Activated naive CD4-positive, alpha-beta T cell treated with anti-CD3 and anti-CD28 coated beads, Interleukin-2, amount 10 ng/mL, durations not matched to agents 7 days and 5 days (primary cell): ENCODE measurements at places on chromosomes 3 and 15.

DNA sequence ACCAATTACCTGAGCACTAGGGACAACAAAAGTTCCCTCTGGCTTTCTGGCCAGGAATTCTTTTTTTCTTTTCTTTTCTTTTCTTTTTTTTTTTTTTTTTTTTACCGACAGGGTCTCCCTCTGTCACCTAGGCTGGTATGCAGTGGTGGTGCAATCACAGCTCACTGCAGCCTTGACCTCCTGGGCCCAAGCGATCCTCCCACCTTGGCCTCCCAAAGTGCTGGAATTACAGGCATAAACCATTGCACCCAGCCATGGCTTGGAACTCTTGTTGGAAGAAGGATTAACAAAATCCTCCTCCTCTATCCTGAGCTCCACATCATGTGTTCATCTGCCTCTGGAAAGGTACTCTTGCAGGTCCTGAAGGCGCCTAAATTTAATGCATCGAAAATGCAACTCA is 2.9 kb upstream of the LTF start:
- H3K27me3 ChIP-seq, result peaks cover 93% of the 10 kb centered on the region
- peaks cover 6% of the 10 kb centered on the region for H3K4me1 ChIP-seq
- no peak for DNase-seq
- no peak overlapping the region for H3K4me3 ChIP-seq
- no peak overlapping the region for H3K27ac ChIP-seq

- no peaks in the 10 kb centered on the region for H3K27me3 ChIP-seq
- no peak for DNase-seq
- no peaks in the 10 kb centered on the region for H3K36me3 ChIP-seq
- no peak overlapping the region for H3K4me3 ChIP-seq
Observed at GRCh38 chr3:8813411-8813810, 44.0 kb upstream of the OXTR start.

- H3K27me3 ChIP-seq, result no peaks in the 10 kb centered on the region
- no peak for DNase-seq
- no peaks in the 10 kb centered on the region for H3K4me1 ChIP-seq
- no peak overlapping the region for H3K27ac ChIP-seq
Observed at GRCh38 chr3:54858093-54858785, 69.6 kb downstream of the LRTM1 start.

DNA sequence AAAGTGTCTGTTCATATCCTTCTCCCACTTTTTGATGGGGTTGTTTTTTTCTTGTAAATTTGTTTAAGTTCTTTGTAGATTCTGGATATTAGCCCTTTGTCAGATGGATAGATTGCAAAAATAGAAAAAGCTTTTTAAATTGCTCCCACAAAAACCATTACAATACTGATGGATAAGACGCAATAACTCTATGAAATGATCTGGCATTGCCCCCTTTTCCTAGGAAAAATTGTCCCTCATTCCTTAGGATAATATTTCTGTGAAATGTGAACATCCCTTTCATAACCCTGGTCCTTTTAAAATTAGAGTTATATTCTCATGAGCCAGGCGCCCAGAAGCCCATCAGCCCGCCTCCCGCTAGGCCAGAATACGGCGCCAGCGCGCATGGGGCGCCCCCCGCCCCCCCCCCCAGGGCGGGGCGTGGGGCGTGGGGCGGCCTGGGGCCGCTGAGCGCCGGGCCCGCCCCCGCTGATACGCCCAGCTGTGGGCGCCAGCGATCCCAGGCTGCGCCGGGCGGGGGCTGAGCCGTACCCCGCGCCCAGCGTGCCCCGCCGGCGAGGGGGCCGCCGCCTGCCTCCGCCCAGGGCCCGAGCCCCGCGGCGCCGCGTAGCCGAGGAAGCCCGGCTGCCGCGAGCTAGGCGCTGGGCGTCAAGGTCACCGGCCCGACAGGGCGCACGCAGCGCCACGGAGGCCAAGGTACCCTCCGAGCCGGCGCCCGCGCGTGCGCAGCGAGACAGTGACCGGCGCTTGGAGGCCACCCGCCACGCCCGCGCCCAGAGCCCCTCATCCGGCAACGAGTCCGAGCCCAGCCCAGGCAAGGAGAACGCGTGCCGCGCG is 11.1 kb upstream of the ROPN1B start:
- no peaks in the 10 kb centered on the region for H3K4me1 ChIP-seq
- DNase-seq, result no peak
- peaks cover 32% of the 10 kb centered on the region for H3K27me3 ChIP-seq
- no peaks in the 10 kb centered on the region for H3K36me3 ChIP-seq
- H3K27ac ChIP-seq, result no peak overlapping the region

- H3K27ac ChIP-seq, result no peak overlapping the region
- no peaks in the 10 kb centered on the region for H3K36me3 ChIP-seq
- H3K4me1 ChIP-seq, result no peaks in the 10 kb centered on the region
- DNase-seq, result no peak
Observed at GRCh38 chr15:71201477-71201876, 86.2 kb downstream of the THSD4 start.

GRCh38 chr15:25848784-25849156 is 14.4 kb downstream of the ATP10A start:
- H3K27me3 ChIP-seq, result no peaks in the 10 kb centered on the region
- peak overlapping the region; percentile 98 for H3K27ac ChIP-seq

- peaks cover 53% of the 10 kb centered on the region for H3K27me3 ChIP-seq
- no peak overlapping the region for H3K4me3 ChIP-seq
- no peaks in the 10 kb centered on the region for H3K36me3 ChIP-seq
- no peak overlapping the region for H3K27ac ChIP-seq
Observed at GRCh38 chr3:124707656-124708062, 22.6 kb upstream of the UMPS start.

DNA sequence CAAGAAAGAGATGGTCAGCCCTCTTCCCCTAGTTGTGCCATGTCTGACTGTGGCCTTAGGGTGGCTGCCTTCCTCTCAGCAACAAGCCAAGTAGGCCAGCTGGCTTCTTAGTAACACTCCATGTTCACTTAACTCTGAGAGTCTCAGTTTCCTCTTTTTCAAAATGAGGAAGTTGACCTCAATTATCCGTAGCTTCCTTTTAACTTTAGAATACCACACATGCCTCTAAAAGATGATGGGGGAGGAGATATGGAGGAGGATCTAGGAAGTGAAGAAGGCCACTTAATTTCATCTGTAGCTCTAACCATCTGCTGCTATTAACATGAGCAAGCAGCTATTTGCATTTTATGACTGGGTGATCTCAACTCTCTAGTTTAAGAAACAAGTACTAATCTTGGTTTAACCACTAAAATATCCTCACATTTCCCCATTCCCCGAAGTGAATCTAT is 32.9 kb downstream of the CD200R1L start:
- no peak for DNase-seq
- H3K4me1 ChIP-seq, result peaks cover 13% of the 10 kb centered on the region
- H3K36me3 ChIP-seq, result no peaks in the 10 kb centered on the region
- H3K27me3 ChIP-seq, result peaks cover 4% of the 10 kb centered on the region
- H3K4me3 ChIP-seq, result no peak overlapping the region

GRCh38 chr3:66816090-66816761 is 181.9 kb upstream of the KBTBD8 start:
- H3K27me3 ChIP-seq, result peaks cover 15% of the 10 kb centered on the region
- no peaks in the 10 kb centered on the region for H3K36me3 ChIP-seq
- no peaks in the 10 kb centered on the region for H3K4me1 ChIP-seq
- H3K27ac ChIP-seq, result no peak overlapping the region

DNA sequence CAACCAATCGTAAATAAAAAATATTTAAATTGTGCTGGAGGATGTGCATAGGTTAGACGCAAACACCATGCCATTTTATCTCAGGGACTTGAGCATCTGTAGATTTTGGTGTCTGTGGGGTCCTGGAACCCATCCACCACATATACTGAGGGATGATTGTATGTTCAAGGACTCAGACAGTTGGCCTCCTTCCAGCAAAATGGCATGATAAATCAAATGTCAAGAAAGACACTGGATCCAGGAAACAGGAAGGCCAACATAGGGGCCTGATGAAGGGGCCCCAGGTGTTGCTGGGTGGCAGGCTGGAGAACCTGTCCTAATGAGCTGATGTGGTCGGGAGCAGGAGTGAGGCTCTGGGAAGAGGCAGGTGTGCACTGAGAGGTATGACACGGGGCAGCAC is 289.5 kb downstream of the GABRG3 start:
- no peak overlapping the region for H3K27ac ChIP-seq
- H3K4me1 ChIP-seq, result no peaks in the 10 kb centered on the region
- H3K27me3 ChIP-seq, result no peaks in the 10 kb centered on the region
- H3K36me3 ChIP-seq, result no peaks in the 10 kb centered on the region
- H3K4me3 ChIP-seq, result no peak overlapping the region

GRCh38 chr15:40258544-40258943 is 19.7 kb downstream of the PAK6 start:
- H3K36me3 ChIP-seq, result no peaks in the 10 kb centered on the region
- no peak for DNase-seq
- no peak overlapping the region for H3K27ac ChIP-seq
- no peaks in the 10 kb centered on the region for H3K4me1 ChIP-seq
- no peak overlapping the region for H3K4me3 ChIP-seq

- H3K36me3 ChIP-seq, result no peaks in the 10 kb centered on the region
- H3K4me3 ChIP-seq, result no peak overlapping the region
- H3K4me1 ChIP-seq, result peaks cover 6% of the 10 kb centered on the region
- no peak for DNase-seq
Observed at GRCh38 chr15:79088426-79089205, 2.0 kb downstream of the RASGRF1 start.

- H3K36me3 ChIP-seq, result peaks cover 49% of the 10 kb centered on the region
- peaks cover 23% of the 10 kb centered on the region for H3K4me1 ChIP-seq
- no peak overlapping the region for H3K4me3 ChIP-seq
- no peak overlapping the region for H3K27ac ChIP-seq
Observed at GRCh38 chr3:150581174-150581573, 21.9 kb upstream of the SELENOT start.

DNA sequence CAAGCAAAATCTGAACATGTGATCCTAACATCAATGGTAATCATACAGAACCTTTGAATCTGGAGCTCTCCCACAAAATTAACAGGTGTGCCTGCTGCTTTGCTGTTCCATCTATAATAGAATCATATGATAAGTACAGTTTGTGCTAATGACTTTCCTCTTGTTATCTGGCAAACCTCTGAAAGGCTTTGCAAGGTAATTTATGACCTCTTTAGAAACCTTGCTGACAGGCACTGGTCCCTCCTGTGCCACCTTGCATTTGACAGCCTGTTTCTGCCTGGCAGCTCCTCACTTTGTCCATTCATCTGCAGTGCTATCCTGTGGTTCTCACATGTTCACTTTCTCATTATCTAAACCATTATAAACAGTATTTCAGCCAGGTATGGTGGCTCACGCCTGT is 10.2 kb upstream of the HTR3C start:
- no peaks in the 10 kb centered on the region for H3K4me1 ChIP-seq
- H3K27me3 ChIP-seq, result peaks cover 12% of the 10 kb centered on the region
- H3K27ac ChIP-seq, result no peak overlapping the region
- DNase-seq, result no peak

- DNase-seq, result peak; percentile 35
- H3K4me3 ChIP-seq, result peak overlapping the region; percentile 47
- H3K27me3 ChIP-seq, result no peaks in the 10 kb centered on the region
- H3K36me3 ChIP-seq, result peaks cover 56% of the 10 kb centered on the region
- peaks cover 99% of the 10 kb centered on the region for H3K4me1 ChIP-seq
Observed at GRCh38 chr3:56787784-56788256, 13.9 kb downstream of the ARHGEF3 start.

GRCh38 chr3:186054792-186055352 is 54.0 kb downstream of the ETV5 start:
- no peaks in the 10 kb centered on the region for H3K36me3 ChIP-seq
- no peak overlapping the region for H3K4me3 ChIP-seq
- no peak for DNase-seq
- peaks cover 55% of the 10 kb centered on the region for H3K27me3 ChIP-seq
- no peak overlapping the region for H3K27ac ChIP-seq

GRCh38 chr15:34304613-34305012 is 33.0 kb downstream of the SLC12A6 start:
- no peaks in the 10 kb centered on the region for H3K27me3 ChIP-seq
- DNase-seq, result no peak
- no peak overlapping the region for H3K4me3 ChIP-seq
- peaks cover 7% of the 10 kb centered on the region for H3K4me1 ChIP-seq

- H3K27me3 ChIP-seq, result no peaks in the 10 kb centered on the region
- H3K27ac ChIP-seq, result peak overlapping the region; percentile 92
- peak; percentile 57 for DNase-seq
- peak overlapping the region; percentile 54 for H3K4me3 ChIP-seq
- peaks cover 51% of the 10 kb centered on the region for H3K36me3 ChIP-seq
Observed at GRCh38 chr3:48268936-48269561, 28.1 kb downstream of the ZNF589 start.

- no peak overlapping the region for H3K4me3 ChIP-seq
- H3K27ac ChIP-seq, result no peak overlapping the region
- no peaks in the 10 kb centered on the region for H3K36me3 ChIP-seq
- DNase-seq, result no peak
- H3K27me3 ChIP-seq, result peaks cover 8% of the 10 kb centered on the region
Observed at GRCh38 chr15:29044503-29044901, 158.7 kb downstream of the APBA2 start.

DNA sequence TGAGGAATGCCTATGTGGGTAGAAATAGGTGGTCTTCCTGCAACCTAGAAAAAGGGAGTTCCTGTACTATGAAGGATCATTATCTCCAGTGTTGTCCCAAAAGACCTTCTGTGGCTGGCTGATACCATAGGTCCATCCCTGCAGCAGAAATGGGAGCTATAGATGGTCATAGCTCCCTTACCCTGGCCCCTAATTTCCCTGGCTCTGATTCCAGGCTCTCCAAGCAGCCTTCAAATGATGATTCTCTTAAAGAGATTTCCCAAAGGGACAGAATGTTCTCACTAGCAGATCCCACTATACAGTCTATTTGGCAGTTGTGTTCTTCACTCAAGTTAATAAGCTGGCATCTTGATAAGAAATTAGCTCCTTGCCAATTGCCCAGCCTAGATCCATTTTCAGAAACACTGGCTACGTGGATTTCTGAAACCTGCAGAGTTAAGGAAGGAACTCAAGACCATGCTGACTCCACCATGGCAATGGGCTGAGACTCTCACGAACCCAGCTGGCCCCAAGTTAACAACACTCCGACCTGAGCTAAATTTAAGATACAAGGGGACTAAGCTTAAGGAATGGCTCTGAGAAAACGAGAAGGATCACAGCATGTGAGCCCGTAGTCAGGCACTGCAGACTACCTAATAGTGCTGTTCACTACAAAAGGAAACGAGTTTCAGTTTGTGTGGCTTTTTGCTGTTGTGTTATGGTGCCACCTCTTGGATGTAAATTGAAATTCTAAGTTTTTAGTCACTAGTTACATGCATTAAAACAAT is 11.4 kb downstream of the C15orf40 start:
- DNase-seq, result peak; percentile 55
- H3K27ac ChIP-seq, result no peak overlapping the region
- H3K27me3 ChIP-seq, result no peaks in the 10 kb centered on the region
- peak overlapping the region; percentile 47 for H3K4me3 ChIP-seq
- peaks cover 4% of the 10 kb centered on the region for H3K36me3 ChIP-seq

- H3K27me3 ChIP-seq, result no peaks in the 10 kb centered on the region
- H3K4me3 ChIP-seq, result no peak overlapping the region
- peaks cover 36% of the 10 kb centered on the region for H3K4me1 ChIP-seq
- H3K27ac ChIP-seq, result no peak overlapping the region
- peaks cover 14% of the 10 kb centered on the region for H3K36me3 ChIP-seq
Observed at GRCh38 chr3:170044271-170044670, 6.5 kb downstream of the GPR160 start.

DNA sequence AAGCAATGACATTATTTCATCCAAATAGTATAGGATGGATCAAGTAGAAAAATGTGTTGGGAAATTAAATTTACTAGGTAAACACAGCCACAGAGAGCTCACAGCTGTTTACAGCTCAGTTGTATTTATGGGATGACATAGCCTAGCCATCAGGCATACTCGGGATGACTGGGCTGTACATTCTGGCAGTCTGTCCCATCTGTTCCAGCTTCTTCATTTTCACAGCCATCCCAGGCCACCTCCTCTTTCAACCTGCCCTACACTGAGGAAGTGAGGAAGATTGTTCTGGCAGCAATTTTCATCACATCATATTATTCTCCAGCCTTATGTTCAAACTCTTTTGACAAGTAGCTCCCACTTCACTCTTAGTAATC is 98.4 kb upstream of the PFN2 start:
- H3K4me3 ChIP-seq, result no peak overlapping the region
- H3K4me1 ChIP-seq, result no peaks in the 10 kb centered on the region
- peaks cover 6% of the 10 kb centered on the region for H3K27me3 ChIP-seq
